GM12878 (cell line): ENCODE measurements at places on chromosomes 2 and 18. TPM values are rescaled to one million over a fixed set of nuclear protein-coding genes. Genes with fewer than 3 reads are reported as not detected.

The NEU4 gene
- polyA plus RNA-seq, result not detected in 2 replicates

DNA sequence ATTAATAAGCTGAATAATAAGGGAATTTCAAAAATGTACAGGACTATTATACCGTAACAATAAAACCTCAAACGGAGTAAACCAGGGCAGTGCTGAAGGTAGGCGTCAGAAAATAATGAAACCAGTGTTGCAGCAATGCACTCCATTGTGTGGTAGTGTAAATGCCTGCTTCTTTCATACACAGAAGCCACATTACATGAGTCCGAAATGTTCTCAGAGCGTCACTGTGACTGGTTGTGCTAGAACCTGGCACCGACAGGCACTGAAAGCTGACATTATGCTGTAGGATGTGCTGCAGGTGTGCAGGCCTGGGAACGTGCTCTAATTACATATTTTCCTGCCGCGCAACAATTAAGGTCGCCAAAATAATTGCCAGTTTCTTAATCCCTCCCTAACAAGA lies 53.3 kb downstream of the ZEB2 start:
- no peak overlapping the region for H3K4me3 ChIP-seq
- no peaks in the 10 kb centered on the region for H3K36me3 ChIP-seq
- no peaks in the 10 kb centered on the region for H3K27me3 ChIP-seq
- H3K4me1 ChIP-seq, result peaks cover 6% of the 10 kb centered on the region; the same call in 1 of the 2 replicates

- H3K36me3 ChIP-seq, result no peaks in the 10 kb centered on the region
- no peaks in the 10 kb centered on the region for H3K27me3 ChIP-seq
- no peak overlapping the region for H3K4me3 ChIP-seq
- H3K4me1 ChIP-seq, result no peaks in the 10 kb centered on the region
- DNase-seq, result no peak
Measured at GRCh38 chr2:187138265-187138664, 289.3 kb upstream of the ZSWIM2 start.

DNA sequence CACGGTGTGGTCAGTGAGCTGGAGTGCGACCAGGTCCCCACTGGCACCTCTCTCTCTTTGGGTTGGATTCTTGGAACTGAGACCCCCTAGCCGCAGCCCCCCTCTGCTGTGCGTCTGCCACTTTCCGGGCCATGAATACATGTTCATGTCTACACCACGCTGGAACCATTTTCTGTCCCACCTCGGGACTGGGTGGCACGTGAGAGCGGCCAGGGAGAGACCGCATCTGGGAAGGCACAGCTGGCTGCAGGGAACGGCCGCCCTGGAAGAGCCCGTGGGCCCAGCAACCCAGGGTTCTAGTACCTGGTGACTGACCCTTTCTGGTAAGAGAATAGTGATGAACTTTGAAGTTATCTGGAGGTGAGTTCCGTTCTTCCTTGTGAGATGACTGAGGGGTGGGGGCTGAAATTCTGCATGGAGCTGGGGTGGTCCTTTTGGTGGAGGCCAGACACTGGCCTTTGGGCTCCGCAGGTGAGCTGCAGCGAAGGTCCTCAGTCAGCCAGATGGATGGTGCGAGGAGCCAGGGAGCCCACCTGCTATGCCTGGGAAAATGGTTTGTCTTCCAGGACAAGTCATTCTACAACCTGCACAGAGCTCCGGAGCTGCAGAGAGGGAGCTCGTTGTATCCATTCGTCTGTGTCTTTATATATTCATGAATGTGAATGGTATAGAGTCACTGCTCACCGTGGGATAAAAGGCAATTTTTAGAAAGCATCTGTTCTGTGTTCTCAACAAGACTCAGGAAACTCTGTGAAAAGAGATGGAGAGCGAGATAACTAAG lies 223.5 kb downstream of the NDUFA10 start:
- no peak for DNase-seq
- H3K36me3 ChIP-seq, result no peaks in the 10 kb centered on the region
- H3K27ac ChIP-seq, result no peak overlapping the region
- no peaks in the 10 kb centered on the region for H3K4me1 ChIP-seq
